ENCODE measurements at places on chromosomes 6 and 20.
A peak's percentile ranks its signal among the peaks of the same experiment; 100 is the strongest.

GRCh38 chr6:83601119-83601518, 88.8 kb downstream of the PRSS35 start:
- H3K36me3 ChIP-seq: no peaks in the 10 kb centered on the region
- H3K27ac ChIP-seq: no peak overlapping the region
- H3K4me1 ChIP-seq: no peaks in the 10 kb centered on the region
- no peak overlapping the region for H3K4me3 ChIP-seq

DNA sequence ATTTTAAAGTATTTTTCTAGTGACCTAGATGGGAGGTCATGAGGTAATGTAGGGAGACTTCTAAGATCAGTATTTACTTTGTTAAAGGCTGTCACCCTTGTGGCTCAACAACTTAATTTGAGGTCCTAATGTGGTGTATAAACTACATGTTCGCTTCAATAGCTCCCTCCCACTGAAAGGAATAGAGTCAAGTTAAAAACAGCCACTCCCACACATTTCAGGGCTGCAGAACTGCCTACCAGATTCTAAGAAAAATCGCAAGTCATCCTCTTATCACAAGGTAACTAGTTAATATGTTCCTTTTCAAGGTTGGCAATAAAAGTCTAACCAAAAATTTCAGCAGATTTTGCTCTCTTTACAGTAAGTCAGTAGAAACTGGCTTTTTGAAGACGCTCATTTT, 15.1 kb downstream of the GSTA1 start:
- no peak overlapping the region for H3K4me3 ChIP-seq
- no peaks in the 10 kb centered on the region for H3K27me3 ChIP-seq
- H3K36me3 ChIP-seq: no peaks in the 10 kb centered on the region

- H3K27me3 ChIP-seq: no peaks in the 10 kb centered on the region
- no peaks in the 10 kb centered on the region for H3K36me3 ChIP-seq
- DNase-seq: no peak
- H3K4me3 ChIP-seq: no peak overlapping the region
- H3K27ac ChIP-seq: no peak overlapping the region
- no peaks in the 10 kb centered on the region for H3K4me1 ChIP-seq
Observed at GRCh38 chr6:44679438-44680201, 292.1 kb downstream of the CDC5L start.

- peaks cover 7% of the 10 kb centered on the region for H3K4me1 ChIP-seq
- H3K4me3 ChIP-seq: no peak overlapping the region
- H3K27ac ChIP-seq: no peak overlapping the region
- no peaks in the 10 kb centered on the region for H3K36me3 ChIP-seq
Observed at GRCh38 chr6:144351379-144352127, 66.4 kb downstream of the UTRN start.

- H3K4me3 ChIP-seq: no peak overlapping the region
- DNase-seq: no peak
- no peak overlapping the region for H3K27ac ChIP-seq
- H3K27me3 ChIP-seq: no peaks in the 10 kb centered on the region
- H3K4me1 ChIP-seq: no peaks in the 10 kb centered on the region
Observed at GRCh38 chr20:34755367-34755766, 51.2 kb downstream of the TP53INP2 start.

- H3K4me3 ChIP-seq: peak overlapping the region; percentile 58
- no peak overlapping the region for H3K27ac ChIP-seq
- no peaks in the 10 kb centered on the region for H3K36me3 ChIP-seq
- H3K27me3 ChIP-seq: no peaks in the 10 kb centered on the region
Observed at GRCh38 chr20:9838035-9838377, 870 bp downstream of the PAK5 start.

DNA sequence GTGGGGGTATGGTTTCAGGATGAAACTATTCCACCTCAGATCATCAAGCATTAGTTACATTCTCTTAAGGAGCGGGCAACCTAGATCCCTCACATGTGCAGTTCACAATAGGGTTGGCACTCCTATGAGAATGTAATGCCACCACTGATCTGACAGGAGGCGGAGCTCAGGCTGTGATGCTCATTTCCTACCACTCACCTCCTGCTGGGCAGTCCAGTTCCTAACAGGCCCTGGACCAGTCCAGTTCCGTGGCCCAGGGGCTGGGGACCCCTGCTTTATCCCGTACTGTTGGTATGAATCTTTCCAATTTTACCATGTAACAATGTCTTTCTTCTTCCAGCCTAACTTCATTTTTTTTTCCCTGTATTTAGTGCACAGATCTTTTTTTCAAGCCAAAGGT, 94.9 kb downstream of the OGFRL1 start:
- H3K4me3 ChIP-seq: no peak overlapping the region
- no peaks in the 10 kb centered on the region for H3K4me1 ChIP-seq
- no peak overlapping the region for H3K27ac ChIP-seq
- no peak for DNase-seq
- H3K36me3 ChIP-seq: no peaks in the 10 kb centered on the region

Measured in testis (tissue), 5 donors.